Fibroblast of skin of right quadriceps (primary cell): ENCODE measurements at places on chromosomes 5 and 9.

DNA sequence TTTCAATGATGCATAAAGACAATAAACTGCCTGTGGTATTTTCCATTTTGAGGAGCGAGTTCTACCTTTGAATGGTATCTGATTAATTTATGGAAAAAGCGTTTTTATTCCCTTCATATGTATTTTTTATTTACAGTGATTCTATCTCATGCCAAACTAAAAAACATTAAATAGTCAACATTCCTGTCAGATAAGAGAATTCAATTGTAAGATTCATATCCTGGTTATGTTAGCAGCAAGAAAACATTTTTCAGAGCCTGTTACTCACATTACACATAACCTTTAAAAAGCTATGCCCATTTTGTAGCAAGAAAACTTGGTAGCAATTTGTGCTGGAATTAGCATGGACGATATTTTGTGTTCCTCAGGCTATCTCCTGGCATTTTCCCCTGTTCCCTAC is 55.1 kb upstream of the PRLR start:
- DNase-seq: no peak

DNA sequence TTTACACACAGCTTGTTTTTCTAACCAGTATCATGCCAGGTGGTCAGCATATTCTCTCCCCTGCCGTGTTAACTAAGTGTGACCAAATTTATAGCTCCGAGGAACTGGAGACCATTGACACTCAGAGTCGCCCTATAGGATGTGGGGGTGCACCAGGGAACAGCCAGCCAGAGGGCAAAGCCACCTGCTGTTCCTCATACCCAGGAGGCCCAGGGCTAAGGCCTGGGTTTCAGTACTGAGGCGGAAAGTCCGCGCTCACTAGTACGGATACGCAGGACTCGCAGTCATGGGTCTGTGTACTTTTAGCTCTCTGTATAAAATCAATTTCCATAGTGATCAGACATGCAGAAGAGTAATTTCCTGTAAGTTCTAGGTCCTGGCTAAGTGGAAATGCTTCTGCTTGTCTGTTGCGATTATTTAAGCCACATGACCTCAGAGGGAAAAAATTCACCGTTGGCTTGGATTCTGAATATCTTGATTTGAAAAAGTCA is 247.0 kb downstream of the AOPEP start:
- DNase-seq: peak; percentile 72

- no peak for DNase-seq
Measured at GRCh38 chr5:38023371-38023770, 183.5 kb upstream of the GDNF start.

DNA sequence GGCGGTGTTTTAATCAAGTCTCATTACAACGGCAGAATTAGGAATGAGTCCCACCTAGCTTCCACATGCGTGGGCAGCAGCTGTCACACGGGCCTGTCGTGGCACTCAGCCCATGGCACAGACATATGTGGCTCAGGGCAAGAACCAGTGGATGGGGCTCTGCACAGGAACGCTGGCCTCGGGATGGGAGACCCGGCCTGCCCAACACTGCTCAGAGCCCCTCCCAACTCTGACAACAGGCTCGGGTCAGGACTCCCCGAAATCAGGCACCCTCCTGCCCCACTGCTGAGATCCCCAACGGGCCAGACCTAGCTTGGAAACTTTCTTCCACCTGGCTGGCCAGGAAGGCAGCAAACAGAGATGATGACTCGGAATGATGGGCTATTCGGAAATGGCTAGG is 4.9 kb upstream of the SURF6 start:
- no peak for DNase-seq

- DNase-seq: no peak
Measured at GRCh38 chr9:18617759-18618158, 143.8 kb downstream of the ADAMTSL1 start.

- DNase-seq: no peak
Measured at GRCh38 chr9:133881671-133882381, 110.3 kb downstream of the VAV2 start.

DNA sequence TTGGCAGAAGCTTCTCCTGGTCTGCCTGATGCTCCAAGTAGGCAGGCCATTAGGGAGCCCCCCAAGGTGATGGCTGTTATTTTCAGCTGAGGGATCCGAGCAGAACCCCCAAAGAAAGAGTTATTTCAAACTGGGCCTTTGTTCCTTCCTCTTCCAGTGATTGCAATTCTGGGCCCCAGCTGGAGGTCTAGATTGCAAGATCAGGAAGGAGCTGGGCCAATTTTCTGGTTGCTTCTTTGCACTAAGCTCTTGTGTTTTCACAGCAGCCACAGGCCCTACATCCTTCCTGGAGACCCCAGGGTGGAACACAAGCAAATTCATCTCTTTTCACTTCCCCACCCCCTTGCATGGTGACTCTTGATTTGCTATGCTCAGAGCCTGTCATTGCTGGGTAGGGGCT is 215.0 kb downstream of the SEMA6A start:
- DNase-seq: no peak

DNA sequence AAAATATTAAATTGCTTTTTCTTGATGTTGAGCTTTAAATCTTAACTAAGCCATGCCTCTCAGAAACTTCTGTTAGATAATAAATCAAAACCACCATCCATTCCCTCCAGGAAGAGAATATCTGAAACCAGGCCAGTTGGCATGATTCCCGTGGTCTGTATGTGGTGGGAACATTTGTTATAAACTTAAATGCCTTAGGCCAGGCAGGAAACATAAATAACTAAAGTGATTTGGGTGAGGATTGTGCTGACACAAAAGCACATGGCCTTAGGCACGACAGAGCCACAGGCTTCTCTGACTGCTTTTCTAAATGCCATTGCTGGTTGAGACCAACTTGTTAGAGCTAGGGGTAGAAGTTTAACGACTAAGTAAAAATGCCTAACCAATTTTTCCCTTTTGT is 255.9 kb downstream of the GABRG2 start:
- peak; percentile 8 for DNase-seq

GRCh38 chr5:111574311-111574710 is 62.0 kb upstream of the STARD4 start:
- DNase-seq: no peak

DNA sequence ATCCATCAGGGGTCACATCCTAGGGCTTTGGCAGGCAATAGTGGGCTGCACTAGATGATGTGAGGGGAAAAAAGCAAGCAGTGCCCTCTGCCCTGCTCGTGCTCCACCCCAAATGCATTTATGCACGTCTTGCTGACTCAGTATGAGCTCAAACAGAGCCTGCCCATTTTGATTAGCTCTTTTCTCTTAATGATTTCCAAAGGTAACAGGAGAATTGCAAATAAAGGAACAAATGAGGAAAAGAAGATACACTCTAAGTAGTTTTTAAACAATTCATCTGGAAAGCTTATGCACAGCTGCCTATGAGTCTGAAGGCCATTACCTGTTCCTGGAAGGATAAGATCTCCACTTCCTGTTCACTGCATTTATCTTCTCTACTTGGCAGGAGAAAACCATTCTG is 364.2 kb downstream of the TMEM232 start:
- no peak for DNase-seq

DNA sequence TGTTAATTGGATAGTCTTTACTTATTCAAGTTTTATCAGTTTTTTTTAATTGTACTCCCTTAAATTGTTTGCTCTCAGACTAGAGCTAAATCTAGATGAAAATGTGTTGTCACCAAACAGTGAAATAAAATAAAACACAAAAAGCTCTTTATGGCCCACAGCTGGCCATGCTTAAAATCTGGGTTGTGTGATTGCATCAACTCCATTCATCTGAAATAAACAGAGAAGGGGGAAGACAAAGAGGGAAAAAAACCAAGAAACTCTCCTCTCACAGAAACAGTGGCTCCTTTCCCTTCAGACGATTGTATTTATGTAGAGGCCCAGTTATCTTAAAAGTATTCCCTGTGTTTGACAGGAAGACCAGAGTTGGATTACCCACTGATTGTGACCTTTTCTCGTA is 422.4 kb downstream of the IRX1 start:
- no peak for DNase-seq

GRCh38 chr5:170312666-170313065 is 15.1 kb upstream of the LCP2 start:
- DNase-seq: peak; percentile 64

DNA sequence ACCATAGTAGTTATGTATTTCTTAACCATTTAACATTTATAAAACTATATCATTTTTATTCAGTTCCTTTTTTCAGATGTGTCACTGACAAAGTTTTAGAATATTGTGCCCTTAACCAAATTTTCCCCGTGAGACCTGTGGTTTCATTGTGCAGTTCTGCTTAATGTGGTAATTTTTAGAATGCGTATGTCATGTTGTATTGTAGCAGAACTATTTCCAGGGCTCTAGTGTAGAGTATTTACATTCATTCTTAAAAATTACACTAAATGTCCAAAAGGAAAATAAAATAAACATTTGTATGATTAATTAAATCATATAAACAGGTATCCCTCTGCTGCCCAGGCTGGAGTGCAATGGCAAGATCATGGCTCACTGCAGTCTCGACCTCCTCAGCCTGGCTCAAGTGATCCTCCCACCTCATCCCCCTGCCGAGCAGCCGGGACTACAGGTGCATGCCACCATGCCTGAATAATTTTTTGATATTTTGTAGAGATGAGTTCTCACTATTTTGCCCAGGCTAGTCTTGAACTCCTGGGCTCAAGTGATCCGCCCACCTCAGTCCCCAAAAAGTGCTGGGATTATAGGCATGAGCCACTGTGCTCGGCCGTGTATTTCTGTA is 15.4 kb downstream of the SERINC5 start:
- no peak for DNase-seq
